ENCODE measurements at places on chromosomes 11 and 22.
A peak's percentile ranks its signal among the peaks of the same experiment; 100 is the strongest.

DNA sequence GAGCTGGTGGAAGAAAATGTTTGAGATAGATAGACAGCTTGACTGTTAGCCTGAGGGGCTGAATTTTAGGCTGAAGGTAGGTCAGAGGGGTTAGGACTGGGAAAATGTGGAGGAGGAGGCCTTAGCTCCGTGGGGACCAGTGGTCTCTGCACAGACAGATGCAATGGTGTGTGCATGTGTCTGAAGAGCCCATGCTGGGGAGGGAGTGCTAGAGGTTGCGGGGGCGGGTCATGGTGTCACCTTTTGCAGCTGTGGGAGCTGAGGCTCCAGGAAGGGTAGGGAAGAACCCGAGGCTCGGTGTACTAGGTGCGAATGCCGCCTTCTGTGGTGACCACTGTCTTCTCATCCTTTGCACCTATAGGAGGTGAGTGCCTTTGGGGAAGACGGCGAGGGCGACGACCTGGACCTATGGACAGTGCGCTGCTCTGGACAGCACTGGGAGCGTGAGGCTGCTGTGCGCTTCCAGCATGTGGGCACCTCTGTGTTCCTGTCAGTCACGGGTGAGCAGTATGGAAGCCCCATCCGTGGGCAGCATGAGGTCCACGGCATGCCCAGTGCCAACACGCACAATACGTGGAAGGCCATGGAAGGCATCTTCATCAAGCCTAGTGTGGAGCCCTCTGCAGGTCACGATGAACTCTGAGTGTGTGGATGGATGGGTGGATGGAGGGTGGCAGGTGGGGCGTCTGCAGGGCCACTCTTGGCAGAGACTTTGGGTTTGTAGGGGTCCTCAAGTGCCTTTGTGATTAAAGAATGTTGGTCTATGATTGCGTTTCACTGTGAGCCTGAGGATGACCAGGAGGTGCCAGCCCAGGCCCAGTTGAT lies 1.6 kb downstream of the SDF2L1 start:
- H3K27ac ChIP-seq, result no peak overlapping the region
- no peak for DNase-seq
- H3K27me3 ChIP-seq, result no peaks in the 10 kb centered on the region
- no peaks in the 10 kb centered on the region for H3K36me3 ChIP-seq

- H3K4me3 ChIP-seq, result peak overlapping the region; percentile 77
- DNase-seq, result peak; percentile 48
- peaks cover 42% of the 10 kb centered on the region for H3K4me1 ChIP-seq
- peaks cover 44% of the 10 kb centered on the region for H3K36me3 ChIP-seq
- H3K27ac ChIP-seq, result peak overlapping the region; percentile 46
Measured at GRCh38 chr22:31343235-31344191, 2.6 kb downstream of the PATZ1 start.

- H3K4me1 ChIP-seq, result no peaks in the 10 kb centered on the region
- DNase-seq, result no peak
- H3K4me3 ChIP-seq, result no peak overlapping the region
- H3K27ac ChIP-seq, result peak overlapping the region; percentile 17
Measured at GRCh38 chr11:69968396-69969347, 109.4 kb upstream of the ANO1 start.

DNA sequence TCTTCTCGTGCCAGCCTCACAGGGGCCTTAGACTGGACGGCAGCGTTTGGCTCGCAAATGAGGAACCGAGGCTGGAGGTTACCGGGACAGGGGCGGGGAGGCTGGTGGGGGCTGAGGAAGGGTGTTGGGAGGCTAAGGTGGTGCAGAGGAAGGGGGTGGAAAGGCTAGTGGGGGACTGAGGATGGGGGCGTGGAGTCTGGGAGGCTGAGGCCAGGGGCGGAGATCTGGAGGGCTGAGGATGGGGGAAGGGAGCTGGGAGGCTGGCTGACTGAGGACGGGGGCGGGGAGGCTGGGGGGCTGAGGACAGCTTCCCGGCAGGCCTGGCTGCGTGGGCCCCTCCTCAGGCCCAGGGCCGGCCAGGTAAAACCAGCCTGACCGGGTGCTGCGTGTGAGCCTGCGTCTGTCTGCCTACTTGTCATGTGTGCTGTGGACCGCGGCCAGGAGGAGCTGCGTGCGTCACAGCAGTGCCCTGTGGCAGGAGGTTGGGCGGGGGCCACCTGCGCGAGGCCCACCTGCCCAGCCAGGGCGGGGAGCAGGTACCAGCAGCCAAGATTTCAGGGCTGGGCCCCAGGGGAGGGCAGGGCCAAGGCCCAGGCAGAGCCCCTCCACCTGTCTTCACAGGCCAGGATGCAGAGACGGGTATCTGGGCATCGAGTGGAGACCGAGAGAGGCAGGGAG lies 9.4 kb upstream of the PIM3 start:
- peaks cover 35% of the 10 kb centered on the region for H3K4me1 ChIP-seq
- H3K4me3 ChIP-seq, result no peak overlapping the region
- H3K27ac ChIP-seq, result no peak overlapping the region
- DNase-seq, result no peak

DNA sequence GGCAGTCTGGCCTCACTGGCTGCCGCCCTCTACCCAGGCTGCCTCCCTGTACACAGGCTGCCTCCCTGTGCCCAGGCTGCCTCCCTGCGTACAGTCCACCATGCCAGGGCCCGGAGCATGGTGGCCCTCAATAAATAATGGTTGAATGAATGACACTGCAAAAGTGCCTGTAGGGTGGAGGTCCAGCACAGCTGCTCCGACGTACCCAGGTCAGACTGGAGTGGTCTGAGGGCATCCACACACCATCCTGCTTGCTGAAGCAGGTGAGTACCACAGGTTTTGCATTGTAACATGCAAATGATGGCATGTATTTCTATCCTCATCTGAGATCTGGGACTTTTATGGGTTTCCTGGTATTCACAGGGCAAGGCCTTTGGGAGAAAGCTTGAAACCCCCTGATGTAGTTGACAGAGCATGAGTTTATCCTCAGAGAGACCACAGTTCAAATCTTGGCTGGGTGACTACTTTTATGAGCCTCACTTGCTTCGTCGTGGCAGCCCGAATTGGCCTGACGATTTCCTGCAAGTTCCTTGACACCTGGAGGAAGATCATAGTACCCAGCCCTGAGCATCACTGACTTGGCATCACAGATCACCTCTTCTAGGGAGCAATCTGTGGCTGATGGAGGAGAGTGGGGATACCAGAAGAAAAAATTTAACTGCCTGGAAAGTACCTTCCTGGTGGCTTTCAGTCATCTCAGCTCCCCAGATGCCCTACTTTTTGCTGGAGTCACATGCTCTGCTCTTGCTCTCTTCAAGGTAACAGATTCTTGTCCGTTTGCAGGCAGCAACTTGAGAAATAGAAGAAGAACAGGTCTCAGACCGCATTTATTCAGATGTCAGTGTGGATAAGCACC lies 16.0 kb upstream of the CYB5R3 start:
- no peak overlapping the region for H3K27ac ChIP-seq
- DNase-seq, result no peak
- H3K4me3 ChIP-seq, result no peak overlapping the region
- no peaks in the 10 kb centered on the region for H3K27me3 ChIP-seq

DNA sequence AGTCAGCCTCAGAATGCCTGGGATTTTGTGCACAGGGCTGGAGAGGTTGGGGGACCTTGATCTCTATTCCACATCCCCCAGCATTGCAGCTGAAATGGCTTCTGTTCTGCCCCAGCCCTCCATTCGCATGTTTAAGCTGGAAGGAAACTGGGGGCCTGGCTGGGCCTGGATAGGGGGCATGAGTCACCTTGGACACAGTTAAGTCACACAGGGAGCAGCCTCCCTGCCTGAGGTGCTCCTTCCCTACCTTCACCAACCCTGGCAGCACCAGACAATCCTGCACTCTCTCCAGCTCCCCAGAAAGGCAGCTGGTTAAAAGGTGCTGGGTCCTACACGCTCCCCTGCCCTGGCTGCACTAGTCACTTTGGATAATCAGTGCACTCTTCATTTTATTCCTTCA lies 763 bp downstream of the SMIM45 start:
- no peaks in the 10 kb centered on the region for H3K27me3 ChIP-seq
- no peak for DNase-seq
- H3K4me1 ChIP-seq, result no peaks in the 10 kb centered on the region
- H3K36me3 ChIP-seq, result no peaks in the 10 kb centered on the region
- H3K27ac ChIP-seq, result no peak overlapping the region

DNA sequence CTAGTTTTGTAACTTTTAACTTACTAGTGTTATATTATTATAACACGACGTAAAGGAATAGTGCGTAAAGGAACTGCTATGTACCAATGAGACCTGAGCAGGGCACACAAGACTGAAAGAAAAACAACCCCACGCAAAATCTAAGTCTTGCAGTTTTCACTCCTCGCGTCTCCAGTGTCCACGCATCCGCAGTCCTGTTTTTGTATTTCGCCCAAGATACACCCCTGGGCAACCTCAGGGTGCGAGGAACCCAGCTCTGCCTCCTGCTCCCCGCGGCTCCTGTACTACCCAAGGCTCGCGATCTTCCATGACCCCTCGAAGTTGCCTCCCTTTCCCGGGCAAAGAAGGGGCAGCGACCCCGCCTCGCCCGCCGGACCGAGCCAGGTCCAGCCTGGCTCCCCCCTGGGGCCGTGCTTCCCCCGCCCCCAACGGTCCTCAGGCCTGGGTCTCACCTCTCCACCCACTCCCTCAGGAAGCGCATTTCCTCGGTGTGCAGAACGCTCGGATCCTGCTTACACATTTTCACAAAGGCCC lies 393 bp downstream of the ST13 start:
- H3K27ac ChIP-seq, result peak overlapping the region; percentile 95
- peaks cover 47% of the 10 kb centered on the region for H3K4me1 ChIP-seq
- no peaks in the 10 kb centered on the region for H3K27me3 ChIP-seq
- no peak for DNase-seq

DNA sequence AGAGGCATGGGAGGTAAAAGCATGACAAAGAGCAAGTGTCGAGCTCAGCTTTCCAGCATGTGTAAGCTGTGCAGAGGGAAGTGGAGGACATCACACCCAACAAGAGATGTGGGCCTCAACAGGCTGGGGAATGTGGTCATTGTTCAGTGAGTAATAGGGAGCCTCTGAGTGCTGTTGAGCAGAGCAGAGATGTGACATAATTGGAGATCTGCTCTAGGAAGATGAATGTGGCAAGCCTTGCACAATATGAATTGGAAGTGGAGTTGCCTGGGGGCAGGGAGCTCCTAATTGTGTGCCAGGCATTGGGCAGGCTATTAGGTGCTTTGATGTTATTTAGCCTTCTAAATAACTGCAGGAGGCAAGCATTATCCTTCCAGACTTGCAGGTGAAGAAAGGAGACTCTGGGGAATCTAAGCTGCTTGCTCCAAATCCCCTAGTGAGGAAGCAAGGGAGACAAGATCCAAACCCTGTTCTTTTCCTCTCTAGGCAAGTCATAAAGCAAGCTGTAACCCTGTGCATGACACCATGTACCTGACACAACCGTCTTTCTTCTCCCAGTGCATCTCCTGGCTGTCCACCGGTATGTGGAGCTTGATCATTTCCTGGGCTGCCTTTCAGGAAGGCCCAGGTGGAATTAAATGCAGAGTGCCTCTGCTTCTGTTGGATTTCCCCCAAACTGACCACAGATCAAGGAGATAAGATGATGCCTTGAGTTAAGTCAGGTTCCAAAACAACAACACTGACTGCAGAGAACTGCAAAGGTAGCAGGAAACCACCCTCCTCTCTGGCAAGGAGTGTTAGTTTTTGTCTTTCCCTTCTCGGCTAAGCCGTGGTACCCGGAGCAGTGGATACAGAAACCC lies 221.4 kb downstream of the TENM4 start:
- no peaks in the 10 kb centered on the region for H3K27me3 ChIP-seq
- no peak overlapping the region for H3K27ac ChIP-seq
- no peak for DNase-seq
- no peaks in the 10 kb centered on the region for H3K36me3 ChIP-seq
- H3K4me1 ChIP-seq, result no peaks in the 10 kb centered on the region
- H3K4me3 ChIP-seq, result no peak overlapping the region

DNA sequence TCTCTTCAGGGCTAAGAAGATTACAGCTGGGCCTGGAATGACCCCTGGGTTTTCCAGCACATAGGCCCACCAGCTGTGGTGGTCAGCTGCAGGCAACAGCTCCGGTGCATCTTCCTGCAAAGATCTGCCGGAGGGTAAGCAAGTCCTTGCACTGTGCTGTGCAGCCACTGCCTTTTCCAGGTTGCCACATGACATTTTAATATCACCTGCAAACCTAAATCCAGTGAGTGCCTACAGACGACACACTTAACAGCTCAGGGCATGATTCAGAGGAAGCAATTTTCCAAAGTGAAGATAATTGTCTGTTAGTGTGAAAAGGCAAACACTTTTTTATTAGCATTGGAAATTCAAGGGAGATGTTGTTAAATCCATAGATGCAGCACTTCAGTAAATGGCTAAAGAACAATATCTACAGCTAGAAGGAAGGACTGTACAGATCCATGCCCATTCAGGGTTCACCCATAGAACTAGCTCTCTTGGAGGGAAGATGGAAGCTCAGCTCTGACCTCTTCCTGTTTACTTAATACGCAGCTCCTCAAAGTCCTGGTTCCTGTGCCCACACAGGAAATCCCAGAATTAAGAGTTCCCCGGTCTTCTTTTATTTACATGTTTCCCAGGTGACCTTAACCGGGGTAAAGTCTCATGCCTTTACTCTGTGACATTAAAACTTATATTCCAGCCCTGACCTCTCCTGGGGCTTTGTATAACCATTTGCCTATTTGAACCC lies 13.3 kb upstream of the NRIP3 start:
- H3K4me1 ChIP-seq, result peaks cover 7% of the 10 kb centered on the region
- H3K4me3 ChIP-seq, result no peak overlapping the region
- DNase-seq, result no peak
- H3K27ac ChIP-seq, result no peak overlapping the region
- no peaks in the 10 kb centered on the region for H3K36me3 ChIP-seq
- no peaks in the 10 kb centered on the region for H3K27me3 ChIP-seq

DNA sequence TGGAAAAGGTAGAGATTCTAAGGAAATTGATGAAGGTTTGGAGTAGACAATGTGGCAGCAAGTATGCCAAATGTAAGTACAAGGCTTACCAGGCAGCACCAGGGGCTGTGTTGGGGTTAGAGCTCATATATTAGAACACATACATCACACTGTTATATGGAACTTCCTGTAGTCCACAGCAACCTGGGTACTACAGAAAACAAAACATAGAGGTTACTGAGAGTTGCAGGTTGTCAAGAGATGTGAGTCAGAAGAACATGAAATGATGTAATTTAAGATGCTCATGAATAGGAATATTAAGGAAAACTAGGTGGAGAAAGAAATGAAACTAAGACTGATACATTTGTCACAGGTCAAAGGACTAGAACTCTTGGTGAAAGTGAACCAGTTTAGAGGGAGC lies 22.0 kb downstream of the FAT3 start:
- no peak overlapping the region for H3K27ac ChIP-seq
- H3K4me3 ChIP-seq, result no peak overlapping the region
- H3K4me1 ChIP-seq, result no peaks in the 10 kb centered on the region
- no peaks in the 10 kb centered on the region for H3K36me3 ChIP-seq
- H3K27me3 ChIP-seq, result no peaks in the 10 kb centered on the region

- no peak overlapping the region for H3K4me3 ChIP-seq
- H3K27me3 ChIP-seq, result no peaks in the 10 kb centered on the region
- no peak for DNase-seq
Measured at GRCh38 chr11:34154059-34154875, 48.8 kb downstream of the NAT10 start.

All from heart left ventricle (tissue), 16 donors.